ENCODE measurements at places on chromosomes 7 and 10. TPM values are rescaled to one million over a fixed set of nuclear protein-coding genes. Genes with fewer than 3 reads are reported as not detected.

Gene ZPBP
- not detected for total RNA-seq

Gene NUDT13
- 3.3 TPM for total RNA-seq

Gene MAD1L1
- 19.9 TPM for total RNA-seq

Gene SPDYE2
- total RNA-seq = not detected

Gene ATAD1
- total RNA-seq = 47.5 TPM

Measured in A549 treated with CpdA at 1 μM for 4 hours (cell line).